ENCODE measurements at places on chromosomes 7 and 10.

DNA sequence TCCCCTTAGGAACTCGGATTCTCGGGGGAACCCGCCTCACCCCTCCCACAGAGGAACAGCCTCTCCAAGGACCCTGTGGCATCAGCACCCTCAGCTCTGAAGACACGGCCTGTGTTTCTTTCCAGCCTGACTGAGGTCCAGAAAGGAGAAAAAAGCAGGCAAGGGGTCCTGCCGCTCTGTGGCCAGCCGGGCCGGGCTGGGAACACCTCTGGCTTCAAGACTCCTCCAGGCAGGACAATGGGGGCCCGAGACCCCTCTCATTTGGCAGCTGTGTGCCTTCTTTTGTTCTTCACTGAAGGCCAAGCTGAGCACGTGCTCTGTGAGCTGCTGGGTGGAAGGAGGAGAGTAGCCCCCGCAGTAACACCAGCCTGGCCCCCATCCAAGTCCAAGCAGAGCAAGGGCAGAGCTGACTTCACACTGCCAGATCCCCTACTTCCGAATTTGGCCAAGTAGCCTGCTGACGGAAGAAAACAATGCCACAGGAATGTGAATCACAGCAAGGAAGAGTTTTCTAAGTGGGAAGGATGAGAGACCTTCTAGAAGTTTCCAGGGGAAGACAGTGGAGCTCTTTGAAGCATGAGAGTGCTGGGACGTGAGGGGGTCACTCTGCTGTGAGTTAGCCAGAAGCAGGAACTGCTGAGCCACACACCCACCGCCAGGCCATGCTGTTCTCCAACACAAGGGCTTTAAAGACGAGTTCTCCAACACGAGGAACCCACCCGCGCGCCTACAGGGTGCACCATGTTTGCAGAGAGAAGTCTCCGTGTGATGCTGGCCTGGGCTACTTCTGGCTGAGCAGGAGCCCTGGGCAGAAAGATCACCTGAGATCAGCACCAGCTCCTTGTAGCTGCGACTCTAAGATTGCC, 3.1 kb downstream of the CNPY1 start:
- no peak for DNase-seq

GRCh38 chr10:65342245-65342644, 1583.6 kb upstream of the LRRTM3 start:
- DNase-seq: no peak

DNA sequence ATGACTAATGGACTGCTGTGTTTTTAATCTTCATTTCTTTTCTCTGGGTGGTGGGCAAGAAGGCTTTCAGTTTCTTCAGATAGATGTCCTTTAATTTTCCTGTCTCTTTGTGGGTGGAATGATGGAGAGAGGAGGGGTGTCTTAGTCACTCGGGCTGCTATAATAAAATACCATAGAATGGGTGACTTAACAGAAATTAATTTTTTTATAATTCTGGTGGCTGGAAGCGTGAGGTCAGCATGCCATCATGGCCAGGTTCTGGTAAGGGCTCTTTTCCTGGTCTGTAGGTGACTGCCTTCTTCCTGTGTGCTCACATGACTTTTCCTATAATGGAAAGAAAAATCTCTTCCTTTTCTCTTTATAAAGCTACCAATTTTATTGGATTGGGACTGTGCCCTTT, 6.3 kb downstream of the RSBN1L start:
- no peak for DNase-seq

GRCh38 chr7:73832806-73833205, 2.0 kb downstream of the CLDN4 start:
- DNase-seq: no peak

GRCh38 chr10:69714572-69714971, 84.5 kb downstream of the FAM241B start:
- no peak for DNase-seq

DNA sequence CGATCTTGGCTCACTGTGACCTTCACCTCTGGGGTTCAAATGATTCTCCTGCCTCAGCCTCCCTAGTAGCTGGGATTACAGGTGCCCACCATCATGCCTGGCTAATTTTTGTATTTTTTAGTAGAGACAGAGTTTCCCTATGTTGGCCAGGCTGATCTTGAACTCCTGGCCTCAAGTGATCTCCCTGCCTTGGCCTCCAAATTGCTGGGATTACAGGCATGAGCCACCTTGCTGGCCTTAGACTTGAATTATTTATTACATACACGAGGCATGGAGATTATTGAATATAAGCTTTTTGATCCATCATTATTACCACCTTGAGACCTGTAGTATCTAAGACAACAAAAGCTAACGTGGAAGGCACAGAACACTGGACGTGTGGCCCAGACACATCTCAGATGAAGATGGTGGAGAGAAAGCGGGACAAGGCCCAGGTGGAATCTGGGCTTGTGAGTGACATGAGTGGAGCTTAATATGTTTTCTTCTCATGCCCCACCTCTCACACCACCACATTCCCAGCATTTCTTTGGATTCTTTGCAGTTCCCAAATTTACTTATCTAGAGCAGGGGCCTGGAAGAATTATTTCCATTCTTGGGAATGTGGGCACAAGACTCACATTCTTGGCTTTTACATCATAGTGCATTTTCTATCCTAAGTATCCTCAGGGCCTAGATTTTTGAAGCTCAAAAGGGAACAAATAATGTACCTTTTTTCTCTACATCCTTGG, 76.6 kb downstream of the SUGCT start:
- no peak for DNase-seq

GRCh38 chr7:12893292-12893691, 205.9 kb downstream of the ARL4A start:
- DNase-seq: no peak

GRCh38 chr7:69189406-69189805, 408.9 kb upstream of the AUTS2 start:
- no peak for DNase-seq
